Stimulated activated CD4-positive, alpha-beta T cell treated with anti-CD3 and anti-CD28 coated beads, TNF-alpha, amount 100 ng/mL, for 24 hours (primary cell): ENCODE measurements at places on chromosomes 12 and 14.
A peak's percentile ranks its signal among the peaks of the same experiment; 100 is the strongest.

GRCh38 chr14:82710267-82710841 lies 1176.7 kb upstream of the SEL1L start:
- peak; percentile 21 for DNase-seq

GRCh38 chr14:101980251-101980650 lies 15.9 kb downstream of the DYNC1H1 start:
- no peak for DNase-seq

DNA sequence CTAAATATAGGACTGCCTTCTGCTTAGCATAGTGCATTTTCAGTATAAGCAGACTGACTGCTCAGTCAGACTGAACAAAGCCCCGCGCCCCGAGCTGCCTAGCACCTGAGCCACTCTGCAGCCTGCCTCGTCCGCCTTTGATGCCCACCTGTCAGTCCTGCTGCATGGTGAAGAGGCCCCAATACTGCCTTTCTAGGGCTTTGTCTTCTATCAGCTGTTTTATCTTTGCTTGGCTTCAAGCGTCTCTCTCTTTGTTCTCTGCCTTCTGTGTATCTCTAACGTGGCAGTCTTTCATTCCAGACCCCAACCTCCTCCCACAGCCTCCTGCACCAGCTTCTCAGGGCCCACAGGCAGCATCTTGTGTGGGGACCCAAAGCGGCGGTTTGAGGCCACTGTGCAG lies 1001.0 kb downstream of the VRK1 start:
- no peak for DNase-seq

GRCh38 chr12:25256005-25256404 lies 5.3 kb upstream of the KRAS start:
- no peak for DNase-seq

DNA sequence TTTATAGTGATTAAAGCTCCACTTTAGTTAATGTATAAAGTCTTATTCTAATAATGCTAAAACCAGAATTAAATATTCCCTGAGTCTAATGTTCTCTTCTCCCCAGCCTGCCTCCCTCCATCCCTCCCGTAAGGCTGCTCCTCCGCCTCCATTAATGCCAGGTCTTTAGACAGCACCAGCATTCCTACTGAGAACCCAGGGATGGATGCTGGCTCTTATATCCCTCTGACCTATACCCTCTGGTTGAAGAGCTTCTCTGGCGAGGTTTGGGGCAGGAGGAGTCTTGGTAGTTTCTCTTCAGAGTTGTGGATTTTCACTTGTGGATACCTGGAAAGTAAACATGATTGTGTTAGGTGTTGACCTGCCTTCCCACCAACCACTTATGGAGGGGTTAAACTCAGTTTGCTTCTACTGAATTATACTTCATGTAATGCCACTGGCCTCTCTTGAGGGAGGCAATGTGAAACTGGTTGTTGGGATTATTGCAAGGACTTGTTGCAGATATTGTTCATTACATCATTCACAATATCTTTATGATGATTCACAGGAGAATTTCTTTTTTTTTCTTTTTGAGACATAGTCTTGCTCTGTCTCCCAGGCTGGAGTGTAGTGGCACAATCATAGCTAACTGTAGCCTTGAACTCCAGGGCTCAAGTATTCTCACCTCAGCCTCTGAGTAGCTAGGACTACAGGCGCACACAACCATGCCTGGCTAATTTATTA lies 11.1 kb upstream of the SMAGP start:
- no peak for DNase-seq

DNA sequence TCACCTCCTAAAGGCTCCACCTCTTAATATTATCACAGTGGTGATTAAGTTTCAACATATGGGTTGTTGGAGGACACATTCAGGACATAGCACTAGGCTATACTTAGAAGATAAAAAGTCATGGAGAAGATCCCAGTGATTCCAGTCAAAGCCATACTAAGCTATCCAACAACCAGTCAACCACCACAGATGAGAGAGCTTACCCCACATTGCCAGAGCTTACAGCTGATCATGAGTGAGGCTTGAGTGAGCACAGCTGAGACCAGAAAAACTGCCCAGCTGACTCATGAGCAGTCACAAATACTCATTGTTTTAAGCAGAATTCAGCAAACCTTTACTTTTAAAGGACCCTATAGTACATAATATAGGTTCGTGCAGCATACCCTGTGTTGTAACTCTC lies 85.1 kb downstream of the DRAM1 start:
- DNase-seq: no peak

GRCh38 chr14:32596390-32596789 lies 267.3 kb downstream of the AKAP6 start:
- DNase-seq: no peak

DNA sequence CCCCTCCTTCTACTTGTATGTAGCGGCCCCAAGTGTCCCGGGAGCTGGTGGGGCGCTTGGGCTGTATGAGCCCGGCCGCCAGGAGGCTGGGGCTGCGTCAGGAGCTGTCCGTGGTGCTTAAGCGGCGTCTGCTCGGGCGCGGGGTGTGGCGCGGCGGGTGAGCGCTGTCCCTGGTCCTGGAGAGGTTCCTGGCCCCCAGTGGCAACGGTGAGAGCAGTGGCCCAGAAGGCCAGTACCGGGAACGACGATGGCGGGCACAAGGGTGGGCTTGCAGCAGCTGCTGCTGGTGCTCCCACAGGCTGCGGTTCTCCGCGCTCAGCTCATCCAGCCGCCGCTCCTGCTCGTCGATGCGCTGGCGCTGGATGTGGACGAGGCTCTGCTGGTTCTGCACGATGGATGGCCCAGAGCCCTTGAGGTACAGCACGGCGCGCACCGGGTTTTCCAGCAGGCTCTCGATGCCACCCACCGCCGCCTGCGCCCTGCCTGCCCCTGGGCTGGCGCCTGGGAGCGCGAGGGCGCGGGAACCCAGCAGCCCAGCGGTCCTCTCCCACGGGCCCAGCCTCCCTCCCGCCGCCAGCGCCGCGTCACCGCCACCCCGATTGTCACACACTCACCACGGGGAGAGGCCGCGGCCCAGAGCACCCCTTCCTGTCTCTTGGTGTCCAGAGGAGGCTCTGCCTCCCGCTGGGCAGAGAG lies 41.9 kb upstream of the FKBP4 start:
- DNase-seq: peak; percentile 66

- no peak for DNase-seq
These were observed 230.5 kb downstream of the AEBP2 start for GRCh38 chr12:19669793-19670192.

DNA sequence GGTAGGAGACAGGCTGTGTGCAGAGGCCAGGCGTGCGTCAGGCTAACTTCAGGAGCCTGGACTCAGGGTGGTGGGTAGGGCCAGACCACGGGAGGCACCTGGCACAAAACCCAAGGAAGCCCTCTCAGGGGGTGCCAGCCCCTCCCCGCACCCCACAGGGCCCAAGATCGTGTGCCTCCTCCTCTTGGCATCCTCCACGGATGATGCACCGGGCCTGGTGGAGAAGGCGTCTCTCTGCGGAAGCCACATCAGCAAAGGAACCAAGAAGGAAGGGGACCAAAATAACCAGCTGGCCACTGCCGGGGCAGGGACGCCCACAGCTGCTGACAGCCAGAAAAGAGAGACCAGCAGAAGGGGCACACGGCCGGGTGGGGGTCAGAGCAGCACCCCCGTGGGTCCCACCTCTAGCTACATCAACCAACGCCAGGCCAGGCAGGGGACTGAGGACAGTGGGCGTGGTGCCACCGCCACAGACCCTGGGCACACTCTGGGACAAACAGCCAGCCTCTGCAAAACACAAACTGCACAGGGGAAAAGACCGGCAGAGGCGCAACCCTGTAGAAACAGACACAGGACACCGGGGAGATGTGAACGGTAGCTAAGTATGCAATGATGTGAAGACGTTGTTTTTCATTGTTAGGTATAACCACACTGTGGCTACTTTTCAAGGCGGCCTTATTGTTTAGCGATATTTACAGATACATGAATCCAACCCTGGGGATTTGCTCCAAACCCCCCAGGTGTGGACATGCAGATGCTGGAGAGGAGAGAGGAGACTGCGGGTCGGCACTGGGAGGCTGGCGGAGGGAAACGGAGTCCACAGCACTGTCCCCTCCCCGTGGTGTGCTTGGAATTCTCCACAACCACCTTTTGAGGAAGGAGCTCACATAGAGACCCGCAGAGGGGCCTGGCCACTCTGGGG lies 26.1 kb upstream of the C14orf180 start:
- no peak for DNase-seq

DNA sequence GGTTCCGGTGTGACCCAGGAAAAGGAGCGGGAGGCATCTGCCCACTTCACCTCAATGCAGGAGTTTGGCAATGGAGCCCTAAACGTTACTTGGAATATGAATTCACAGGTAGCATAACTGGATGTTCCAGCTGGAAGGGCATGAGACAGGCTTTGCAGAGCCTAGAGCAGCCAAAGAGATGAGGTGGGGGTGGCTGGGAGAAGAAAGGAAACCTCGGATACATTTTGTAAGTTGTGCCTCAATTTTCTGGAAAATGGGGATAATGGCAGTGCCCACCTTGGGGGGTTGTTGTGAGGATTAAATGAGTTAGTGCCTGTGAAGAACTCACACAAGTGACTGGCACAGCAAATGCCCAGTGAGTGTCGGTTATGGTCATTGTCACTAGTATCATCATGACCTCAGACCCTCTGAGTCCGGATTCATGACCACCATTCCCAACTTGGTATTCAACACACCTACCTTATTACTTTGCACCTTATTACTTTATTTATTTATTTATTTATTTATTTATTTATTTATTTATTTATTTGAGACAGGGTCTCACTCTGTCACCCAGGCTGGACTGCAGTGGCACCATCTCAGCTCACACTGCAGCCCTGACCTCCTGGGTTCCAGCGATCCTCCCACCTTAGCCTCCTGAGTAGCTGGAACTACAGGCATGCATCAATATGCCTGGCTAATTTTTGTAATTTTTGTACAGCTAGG lies 56.0 kb downstream of the CLMN start:
- no peak for DNase-seq

DNA sequence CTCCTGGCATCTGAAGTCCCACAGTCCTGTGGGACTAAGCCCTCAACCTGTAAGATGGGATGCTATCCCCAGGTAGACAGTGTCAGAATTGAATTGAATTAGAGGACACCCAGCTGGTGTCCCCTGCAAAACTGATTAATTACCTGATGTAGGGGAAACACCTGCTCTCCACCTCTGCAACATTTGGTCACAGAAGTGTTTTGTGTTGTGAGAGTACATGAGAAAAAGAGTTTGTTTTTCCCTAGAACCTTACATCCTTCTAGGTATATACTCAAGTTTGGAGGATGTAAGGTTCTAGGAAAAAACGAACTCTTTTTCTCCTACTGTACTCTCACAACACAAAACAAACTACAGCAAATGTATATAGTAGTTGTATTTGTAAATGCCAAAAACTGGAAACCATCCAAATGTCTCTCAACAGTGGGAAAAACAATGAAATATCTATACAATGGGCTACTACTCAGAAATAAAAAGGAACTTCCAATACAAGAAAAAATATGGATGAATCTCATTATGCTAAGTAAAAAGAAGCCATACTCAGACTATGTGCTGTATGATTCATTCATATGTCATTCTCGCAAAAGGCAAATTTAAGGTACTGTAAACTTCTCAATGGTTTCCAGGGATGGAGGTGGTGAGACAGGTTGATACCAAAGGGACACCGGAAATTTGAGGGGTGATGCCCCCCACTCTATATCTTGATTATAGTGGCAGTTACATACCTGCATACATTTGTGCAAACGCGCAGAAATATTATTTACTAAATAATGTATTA lies 160.7 kb downstream of the MED13L start:
- no peak for DNase-seq

DNA sequence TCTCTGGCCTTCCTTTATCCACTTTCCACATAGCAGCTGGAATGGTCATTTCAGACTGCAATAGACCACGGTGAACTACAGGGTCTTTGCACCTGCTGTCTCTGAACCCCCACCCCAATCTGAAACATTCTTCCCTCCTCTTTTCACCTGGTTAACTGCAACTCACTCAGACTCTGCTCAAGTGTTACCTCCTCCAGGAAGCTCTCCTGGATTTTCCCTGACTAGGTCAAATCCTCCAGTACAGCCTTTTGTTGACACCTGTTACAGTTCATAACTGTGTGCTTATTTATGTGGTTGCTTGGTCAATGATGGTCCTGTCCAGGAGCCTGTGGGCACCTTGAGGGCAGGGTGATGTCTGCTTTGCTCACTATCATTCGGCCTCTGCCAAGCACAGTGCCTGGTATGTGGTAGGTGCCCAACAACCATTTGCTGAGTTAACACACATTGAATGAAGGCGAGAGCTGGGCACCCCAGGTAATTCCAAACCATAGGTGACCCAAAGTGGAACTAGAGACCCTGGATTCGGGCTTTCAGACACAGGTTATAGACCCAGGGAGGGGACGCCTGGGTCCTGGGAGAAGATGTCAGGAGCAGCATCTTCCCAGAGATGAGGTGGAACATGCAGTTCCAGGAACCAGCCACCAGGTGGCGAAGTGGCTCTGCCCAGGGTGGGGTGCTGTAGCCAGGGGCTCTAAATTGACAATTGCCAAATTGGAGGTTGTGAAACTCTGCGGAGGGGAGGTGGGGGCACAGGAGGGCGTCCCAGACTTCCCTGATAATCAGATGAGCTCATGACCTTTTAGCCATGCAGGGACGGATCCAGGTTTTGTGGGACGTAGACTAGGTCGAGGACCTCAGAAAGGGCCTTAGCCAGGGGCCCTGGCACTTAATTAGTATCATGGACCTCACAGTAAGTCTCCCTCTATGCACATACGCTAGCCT lies 28.1 kb downstream of the TRPV4 start:
- DNase-seq: peak; percentile 36
